SJSA1 (cell line): ENCODE measurements at places on chromosomes 16 and 17. TPM values are rescaled to one million over a fixed set of nuclear protein-coding genes. Genes with fewer than 3 reads are reported as not detected.

GRCh38 chr17:75271233-75271954 is 363 bp upstream of the MIF4GD start:
- DNase-seq = peak; percentile 87

- no peak for DNase-seq
Observed at GRCh38 chr17:5662409-5663085, 78.2 kb upstream of the NLRP1 start.

The CACNG5 gene
- not detected in 2 replicates for total RNA-seq

DNA sequence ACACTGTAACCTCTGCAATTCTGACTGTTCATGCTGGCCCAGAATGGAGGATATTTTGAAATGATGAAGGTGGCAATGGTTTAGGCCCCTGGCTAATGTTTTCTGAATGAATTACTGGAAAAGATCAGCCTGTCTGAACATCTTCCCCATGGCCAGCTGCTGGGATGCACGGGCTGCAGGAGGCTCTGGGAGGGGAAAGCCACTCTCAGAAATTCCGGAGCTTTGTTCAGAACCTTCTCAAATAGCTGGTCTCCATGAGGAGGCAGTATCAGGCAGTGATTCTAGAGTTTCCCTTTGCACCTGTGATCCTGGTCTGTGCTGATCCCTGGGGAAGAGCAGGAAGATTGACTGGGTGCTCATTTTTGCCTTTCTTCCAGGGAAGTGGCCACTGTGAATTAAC is 5.0 kb downstream of the SLC6A2 start:
- no peak for DNase-seq

DNA sequence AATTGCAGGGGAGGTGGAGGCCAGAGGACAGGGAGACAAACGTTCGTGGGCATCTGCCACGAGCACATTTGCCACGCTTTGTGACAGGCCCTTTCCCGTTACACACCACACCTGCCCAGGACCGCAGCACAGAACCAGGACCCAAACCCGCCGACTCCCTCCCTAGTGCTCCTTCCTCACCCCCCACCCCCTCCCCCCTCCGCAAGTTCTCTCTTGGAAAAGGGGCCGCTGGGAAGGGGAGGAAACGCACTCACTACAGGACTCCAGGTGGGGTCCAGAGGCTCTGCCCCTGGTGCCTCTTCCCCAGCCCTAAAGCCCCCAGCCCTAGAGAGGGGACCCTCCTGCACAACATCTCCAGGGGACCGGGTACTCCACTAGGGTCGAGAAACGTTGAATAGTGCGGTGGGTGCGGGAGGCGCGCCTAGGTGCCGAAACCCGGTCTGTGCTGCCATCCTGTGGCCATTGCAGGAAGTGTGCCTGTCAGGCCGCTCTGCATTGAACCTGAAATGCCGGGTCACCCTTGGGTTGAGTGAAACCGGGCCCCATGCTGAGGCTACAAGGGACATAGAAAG is 21.9 kb upstream of the EIF1 start:
- peak; percentile 76 for DNase-seq

- no peak for DNase-seq
Observed at GRCh38 chr17:64164596-64165285, 34.8 kb upstream of the ERN1 start.

GRCh38 chr16:82584553-82585152 is 42.1 kb upstream of the CDH13 start:
- no peak for DNase-seq

DNA sequence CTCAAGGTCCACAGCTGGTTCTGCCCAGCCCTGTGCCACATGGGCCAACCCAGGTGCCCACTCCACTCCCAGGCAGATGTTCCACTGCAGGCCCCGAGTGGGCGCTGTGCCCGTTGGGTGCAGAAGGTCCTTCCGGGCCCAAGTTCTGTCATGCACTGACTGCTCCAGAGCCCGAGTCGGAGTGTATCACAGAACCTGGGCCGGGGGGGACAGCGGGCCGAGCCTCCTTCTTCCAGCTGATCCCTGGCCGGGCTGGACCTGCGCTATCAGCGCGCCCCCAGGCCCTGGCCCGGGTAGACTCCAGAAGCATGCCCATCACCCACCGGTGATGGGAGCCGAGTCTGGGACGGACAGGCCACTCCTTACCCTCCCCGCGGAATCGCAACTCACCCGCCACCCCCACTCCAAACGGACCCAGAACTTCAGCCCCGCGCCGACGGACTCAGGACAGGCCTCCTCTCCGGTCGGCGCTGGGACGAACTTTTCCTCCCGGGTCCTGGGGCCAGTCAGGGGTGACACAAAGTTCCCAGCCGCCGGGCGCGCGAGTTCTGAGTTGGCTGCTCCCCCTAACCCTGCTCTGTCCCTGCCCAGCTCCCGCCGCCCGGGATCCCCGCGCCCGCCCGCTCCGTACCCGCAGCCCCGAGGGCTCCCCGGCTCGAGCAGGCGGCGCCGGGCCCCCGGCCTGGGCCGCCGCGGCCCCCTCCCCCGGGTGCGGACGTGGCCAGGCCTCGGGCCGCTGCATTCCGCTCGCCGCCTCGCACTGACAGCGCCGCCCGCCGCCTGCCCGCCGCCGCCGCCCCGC is at the start of gene COPZ2:
COPZ2 (minus strand) TSS at position 762 of the 802 bp plus-strand sequence; CDS start at position 742, 20 bp downstream.
- DNase-seq = peak; percentile 50

GRCh38 chr16:1792836-1793577 is 498 bp downstream of the IGFALS start:
- DNase-seq = no peak

DNA sequence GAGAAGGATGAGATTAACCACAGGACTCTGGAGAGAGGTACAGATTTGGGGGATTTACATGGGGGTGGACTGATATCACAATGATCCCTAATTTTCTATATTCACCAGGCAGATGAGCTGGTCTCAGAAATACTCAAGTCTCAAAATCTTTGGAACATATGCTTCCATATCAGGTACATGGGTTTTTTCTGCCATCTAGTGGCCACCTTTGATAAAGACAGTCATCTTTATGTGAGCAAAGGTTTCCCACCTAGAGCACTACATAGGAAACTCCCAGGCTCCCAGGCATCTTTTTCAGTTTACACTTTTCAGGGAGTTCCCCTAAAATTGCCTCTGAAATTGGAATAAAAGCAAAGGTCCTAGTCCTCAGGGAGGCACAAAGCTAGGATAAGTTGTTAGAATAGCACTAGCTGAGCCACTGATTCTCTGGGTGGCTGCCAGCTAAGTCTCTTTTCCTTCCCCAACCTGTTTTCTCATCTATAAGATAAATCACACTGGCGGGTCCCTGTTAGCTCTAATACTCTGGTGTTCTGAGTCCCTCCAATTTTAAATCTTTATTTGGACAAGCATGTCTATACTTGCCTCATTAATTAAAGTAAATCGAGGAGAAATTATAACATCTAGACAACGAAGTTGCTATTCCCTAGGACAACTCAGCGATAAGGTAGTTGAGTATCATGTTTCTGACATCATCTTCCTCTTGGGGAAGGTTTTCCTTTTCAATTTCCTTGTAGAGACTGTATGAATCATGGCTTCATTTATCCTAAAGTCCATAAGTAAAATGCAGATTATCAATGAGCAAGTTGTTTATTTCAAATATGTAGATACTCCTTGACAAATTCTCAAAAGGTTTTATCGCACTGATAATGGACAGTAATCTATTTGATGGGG is 19.0 kb upstream of the MON1B start:
- no peak for DNase-seq

The VPS35 gene
- 114 and 263 TPM in 2 replicates for total RNA-seq
